ENCODE measurements at places on chromosomes 7 and 10.

DNA sequence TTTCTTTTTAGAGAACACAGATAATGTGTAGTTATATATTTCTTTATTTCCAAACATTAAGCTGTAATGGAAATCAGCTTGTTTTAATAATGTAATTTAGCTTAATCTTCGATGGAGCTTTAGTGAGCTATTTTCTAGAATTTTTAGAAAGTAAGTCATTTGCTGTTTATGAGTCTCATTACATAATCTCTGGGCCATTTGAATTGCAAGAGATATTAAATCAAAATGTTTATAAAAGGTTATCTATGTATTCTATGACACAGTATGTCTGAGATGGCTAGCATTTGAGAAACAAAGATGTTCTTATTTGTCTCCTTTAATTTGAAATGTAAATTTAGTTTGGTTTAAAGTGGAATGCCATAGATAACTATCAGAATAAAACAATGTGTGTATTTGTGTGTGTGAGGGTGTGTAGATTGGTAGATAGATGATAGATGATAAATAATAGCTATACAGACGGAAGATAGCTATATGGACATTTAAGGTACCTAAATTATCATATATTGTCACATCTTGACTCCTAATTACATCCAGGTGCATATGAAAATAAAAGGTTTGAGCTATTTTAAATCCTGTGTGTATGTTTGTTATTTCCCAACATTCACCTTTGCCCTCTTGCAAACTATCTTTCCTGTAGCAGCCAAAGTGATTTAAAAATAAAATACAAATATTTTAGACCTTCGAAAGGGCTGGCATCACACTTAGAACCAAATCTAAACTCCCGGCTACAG is 478.0 kb upstream of the KLF6 start:
- no peak for DNase-seq

GRCh38 chr10:63265222-63265617 is 132.1 kb downstream of the NRBF2 start:
- no peak for DNase-seq

DNA sequence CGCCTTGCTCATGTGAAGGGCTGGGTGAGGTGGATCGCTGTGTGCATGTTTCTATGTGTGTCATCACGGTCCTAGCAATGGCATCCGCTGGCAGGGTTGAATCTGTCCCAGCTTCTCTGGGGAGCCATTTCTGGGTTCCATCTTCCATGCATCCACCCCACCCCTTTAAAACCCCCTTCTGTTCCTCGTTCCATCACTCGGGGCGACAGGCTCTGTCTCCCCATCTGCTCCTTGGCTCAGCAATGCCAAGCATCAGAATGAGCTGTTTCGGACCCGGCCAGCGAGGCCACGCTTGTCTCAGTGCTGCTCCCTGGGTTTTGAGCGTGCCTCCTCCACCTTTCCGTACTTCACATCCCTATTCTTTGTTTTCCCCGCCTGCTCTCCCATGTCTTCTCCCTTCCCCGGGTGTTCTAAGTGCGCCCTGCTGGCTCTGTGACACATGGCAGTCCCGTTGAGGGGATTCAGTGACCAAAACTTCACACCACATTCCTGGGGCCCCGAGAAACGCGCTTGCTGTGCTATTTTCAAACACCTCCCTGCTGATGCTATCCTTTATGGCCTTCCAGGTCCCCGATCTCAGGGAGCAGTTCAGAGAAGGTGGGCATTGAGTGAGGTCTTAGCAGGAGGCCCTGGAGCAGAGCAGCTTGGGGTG is 554.1 kb upstream of the FOXK1 start:
- no peak for DNase-seq

DNA sequence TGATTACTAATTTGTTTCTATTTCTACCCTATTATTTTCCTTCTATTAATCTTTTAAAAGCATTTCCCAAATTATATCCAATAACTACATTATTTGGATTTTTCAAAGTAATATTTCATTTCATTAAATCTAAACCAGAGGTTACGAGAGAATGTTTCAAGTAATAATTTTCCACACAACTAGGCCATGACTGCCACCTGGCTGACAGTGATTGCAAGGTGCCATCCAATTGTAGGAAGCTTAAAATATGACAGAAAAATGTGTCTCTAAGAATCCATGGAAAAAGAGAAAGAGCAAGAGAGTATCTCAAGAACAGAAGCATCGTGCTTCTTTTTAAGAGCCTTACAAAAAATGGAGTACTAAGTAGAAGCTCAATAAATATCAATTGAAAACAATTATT is 48.7 kb downstream of the TPK1 start:
- no peak for DNase-seq

DNA sequence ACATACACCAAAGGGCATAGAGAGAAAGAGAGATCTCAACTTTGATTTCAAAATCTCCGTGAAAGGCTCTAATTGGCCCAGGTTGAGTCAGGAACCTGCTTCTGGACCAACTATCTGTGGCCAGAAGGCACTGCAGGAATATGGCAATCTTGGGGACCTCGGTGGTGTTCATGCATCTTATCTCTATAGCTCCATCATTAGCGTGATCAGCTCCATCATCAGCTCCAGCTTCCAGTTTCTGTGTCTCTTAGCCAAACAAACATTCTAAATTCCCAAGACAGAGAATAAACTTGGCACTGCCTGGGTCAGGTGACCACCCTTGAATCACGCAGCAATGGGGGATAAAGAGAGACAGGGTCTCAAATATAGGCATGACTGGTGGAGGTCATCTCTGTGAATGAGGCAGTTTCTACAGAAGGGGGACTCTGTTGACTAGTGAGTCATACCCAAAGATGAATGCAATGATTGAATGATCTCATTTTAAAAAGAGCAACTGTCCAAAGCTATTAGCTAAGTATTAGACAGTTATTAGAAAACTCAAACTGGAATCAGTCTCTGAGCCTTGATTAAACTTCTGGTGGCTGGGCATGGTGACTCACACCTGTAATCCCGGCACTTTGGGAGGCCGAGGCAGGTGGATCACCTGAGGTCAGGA is 5.4 kb upstream of the NRF1 start:
- no peak for DNase-seq

DNA sequence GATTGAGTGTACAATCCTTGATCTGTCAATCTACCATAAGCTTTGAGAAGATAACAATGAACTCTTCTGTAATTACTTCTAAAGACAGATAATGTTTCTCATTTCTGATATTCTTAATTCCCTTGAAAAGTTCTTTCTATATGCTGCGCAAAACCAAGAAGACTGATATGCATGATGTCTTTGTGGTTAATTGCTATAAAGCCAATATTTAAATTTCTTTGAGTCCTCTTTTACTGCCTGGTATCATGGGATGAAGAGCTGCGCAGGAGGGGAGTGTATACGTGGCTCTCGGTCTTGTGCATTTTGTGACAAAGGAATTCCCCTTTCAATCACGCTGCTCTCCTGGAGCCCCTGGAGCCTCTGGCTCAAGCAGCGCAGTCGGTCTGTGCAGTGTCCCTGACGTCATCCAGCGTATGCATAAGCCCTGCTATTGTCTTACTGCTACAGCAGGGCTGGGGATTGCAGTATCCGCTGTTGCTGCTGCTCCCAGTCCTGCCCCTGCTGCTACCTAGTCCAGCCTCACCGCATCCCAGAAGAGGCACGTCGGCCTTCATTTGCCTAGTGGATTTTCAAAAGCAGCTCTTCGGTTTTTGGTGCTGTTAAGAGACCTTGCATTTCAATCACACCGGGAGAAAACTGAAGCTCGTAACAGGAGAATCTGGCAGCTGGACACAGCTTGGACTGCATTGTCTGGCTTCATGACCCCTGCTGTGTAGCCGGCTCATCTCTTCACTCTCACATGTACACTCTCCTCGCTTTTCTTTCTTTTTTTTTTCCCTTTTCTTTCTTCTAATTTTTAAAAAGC is 66.7 kb downstream of the ST7 start:
- DNase-seq: no peak

DNA sequence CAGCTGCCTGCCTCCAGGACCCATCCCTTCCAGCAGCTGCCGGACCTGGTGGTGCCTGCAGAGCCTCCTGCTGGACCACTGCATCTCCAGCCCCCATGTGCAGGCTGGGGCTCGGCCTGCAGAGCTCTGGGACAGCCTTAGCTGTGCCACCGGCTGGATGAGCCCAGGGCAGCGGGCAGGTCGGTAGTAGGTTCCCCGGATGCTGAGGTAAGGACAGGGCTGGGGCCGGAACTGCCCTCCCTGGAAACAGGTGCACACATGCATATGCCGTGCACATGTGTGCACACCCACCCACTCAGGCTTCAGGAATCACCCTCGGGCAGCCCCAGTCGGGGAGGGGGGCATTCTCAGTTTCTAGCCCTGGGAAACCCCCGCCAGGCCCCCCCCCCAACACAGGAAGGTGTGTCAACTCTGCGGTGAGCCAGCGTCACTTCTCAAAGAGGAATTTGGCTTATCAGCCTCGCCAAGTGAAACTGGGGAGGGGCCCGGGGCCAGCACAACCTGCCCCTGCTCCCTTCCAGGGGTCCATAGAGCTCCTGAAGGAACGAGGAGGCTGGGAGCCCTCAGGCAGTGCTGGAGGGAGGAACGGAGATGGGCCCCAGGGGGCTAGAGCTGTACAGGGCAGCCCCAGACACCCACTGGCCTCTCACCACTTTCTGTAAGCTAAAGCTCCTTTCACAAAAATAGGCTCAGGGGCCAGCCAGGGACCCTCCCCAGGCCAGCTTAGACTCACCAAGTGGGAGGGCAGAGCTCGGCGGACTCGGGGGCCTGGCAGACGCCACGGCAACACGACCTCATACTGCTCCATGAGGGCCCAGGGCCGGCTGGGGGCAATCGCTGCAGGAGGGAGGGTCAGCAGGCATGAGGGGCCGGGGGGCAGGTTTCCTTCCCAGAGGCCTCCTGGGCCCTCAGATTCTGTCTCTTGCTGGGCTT is 1.7 kb downstream of the ADAM8 start:
- no peak for DNase-seq

GRCh38 chr10:5944389-5945189 is 32.8 kb downstream of the IL15RA start:
- no peak for DNase-seq

- DNase-seq: no peak
Measured at GRCh38 chr7:22694597-22695207, 32.3 kb upstream of the IL6 start.

DNA sequence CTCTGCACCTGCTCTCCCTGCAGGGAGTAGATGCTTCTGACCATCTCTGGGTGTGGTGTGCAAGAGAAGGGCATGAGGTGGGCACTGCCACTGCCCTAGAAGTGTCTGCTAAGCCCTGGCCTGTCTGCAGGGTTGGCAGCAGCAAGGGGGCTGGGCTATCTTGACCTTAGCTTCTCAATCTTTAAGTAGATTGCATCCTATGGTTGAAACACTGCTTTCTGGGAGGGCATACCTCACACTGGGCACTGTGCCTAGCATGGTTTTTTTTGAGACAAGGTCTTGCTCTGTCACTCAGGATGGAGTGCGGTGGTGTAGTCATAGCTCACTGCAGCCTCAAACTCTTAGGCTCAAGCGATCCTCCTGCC is 54.9 kb downstream of the CLIP2 start:
- DNase-seq: no peak

Data from mesenteric fat pad (tissue), 1 donor.